ENCODE measurements at places on chromosomes 7 and 10.

GRCh38 chr10:6647811-6648526 lies 67.9 kb upstream of the PRKCQ start:
- no peak for DNase-seq

GRCh38 chr10:86649471-86650150 lies 4.7 kb upstream of the OPN4 start:
- peak; percentile 42 for DNase-seq

- peak; percentile 73 for DNase-seq
These were observed 148.1 kb downstream of the ITGA8 start for GRCh38 chr10:15571575-15571974.

GRCh38 chr10:6958711-6959110 lies 378.6 kb upstream of the PRKCQ start:
- no peak for DNase-seq

GRCh38 chr7:8585591-8585990 lies 152.2 kb downstream of the NXPH1 start:
- no peak for DNase-seq

Measured in right cardiac atrium (tissue), 5 donors.